ENCODE measurements at places on chromosomes 3 and 15.

DNA sequence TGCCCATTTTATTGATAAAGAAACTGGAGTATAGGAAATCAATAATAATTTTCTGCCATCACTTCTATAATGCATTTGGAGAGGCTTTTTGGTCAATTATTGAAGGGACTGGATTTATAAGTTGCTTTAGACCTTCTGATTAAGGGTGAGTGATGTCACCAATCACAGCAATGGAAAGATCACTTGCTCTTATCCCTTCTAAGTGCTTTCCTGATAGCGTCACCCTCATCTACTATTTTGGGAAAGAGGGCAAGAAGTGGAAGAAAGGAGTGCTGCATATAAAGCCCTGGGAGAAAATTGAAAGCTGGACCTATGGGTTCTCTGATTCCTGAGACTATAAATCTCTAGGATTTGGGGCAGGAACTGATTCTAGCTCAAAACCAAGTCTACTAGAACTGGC is 771.3 kb downstream of the AGBL1 start:
- DNase-seq, result no peak

- no peak for DNase-seq
Observed at GRCh38 chr3:186330772-186331460, 31.1 kb downstream of the DGKG start.

DNA sequence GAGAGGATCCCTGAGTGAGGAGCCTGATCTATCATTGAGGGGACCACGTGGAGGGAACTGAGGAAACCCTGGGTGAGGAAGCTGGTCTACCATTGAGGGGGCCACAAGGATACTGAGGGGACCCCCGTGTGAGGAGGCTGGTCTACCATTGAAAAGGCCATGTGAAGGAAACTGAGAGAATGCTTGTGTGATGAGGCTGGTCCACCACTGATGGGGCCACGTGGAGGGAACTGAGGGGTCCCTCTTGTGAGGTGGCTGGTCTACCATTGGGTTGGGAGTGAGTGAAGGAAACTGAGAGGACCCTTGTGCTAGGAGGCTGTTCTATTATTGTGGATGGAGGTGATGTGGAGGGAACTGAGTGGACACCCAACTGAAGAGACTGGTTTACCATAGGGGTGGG is 161.3 kb downstream of the FBLN2 start:
- DNase-seq, result no peak

DNA sequence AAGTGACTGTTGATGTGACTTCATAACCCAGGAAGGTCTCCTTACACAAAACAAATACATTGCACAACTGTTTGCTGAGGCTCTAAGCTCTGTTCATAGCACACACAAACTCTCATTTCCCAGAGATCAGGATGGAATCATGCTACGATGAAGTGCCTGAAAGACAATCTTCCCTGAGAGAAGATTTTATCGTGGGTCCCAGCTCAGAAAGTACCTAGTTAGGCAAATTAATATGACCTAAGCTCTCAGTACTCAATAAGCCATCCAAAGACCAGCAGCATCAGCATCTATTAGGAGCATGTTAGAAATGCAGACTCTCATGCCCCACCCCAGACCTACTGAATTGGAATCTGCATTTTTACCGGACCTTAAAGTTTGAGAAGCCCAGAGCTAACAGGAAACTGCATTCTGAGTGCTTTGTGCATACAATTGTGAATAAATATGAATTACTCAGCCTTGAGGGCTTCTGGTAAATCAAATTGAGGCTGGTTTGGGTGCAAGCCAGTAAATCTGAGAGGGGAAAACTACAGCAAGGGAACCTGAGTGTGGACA is 161.5 kb upstream of the C2CD4B start:
- no peak for DNase-seq

GRCh38 chr3:153666991-153667740 is 454.0 kb upstream of the ARHGEF26 start:
- DNase-seq, result no peak

GRCh38 chr3:4729061-4729973 is 236.2 kb downstream of the ITPR1 start:
- no peak for DNase-seq

DNA sequence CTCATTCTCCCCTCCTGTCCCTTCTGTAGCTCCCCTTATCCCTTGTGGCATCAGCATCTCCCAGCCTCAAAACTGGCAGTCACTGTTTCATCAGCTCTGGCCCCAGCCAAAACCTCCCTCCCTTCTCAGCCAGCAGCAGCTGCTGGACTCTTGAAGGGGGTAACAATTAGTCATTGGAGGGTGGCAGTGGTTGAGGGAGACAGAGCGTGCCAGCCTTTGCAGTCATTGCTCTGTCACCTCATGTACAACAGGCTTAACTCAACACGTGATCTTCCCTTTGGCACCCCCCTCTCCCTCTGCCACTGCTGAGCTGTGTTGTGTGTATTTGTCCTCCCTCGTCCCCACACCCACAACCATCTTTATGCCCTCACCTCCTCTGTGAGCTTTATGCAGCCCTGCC is 28.2 kb downstream of the RBP2 start:
- no peak for DNase-seq

GRCh38 chr3:37072892-37073291 is 79.6 kb downstream of the MLH1 start:
- no peak for DNase-seq

GRCh38 chr15:29289173-29289572 is 19.6 kb upstream of the NSMCE3 start:
- no peak for DNase-seq

DNA sequence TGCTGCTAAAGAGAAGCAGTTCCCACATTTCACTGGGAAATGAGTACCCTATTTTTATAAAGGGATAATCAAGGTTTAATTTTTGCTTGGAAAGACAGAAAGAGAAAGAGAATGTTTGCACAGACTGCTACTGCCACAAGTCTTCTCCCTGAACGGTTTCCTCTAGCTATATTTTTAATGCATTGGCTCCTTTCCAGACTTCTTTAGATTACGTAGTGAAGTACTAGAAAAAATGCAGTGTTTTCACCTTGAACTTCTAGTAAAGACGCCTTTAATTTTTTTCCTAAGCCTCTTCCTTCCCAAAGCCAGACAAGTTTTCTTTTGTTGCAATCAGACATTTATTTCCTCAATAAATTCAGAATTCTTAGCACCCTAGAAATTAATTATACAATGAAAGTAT is 248.3 kb upstream of the CCDC54 start:
- no peak for DNase-seq

- DNase-seq, result no peak
Observed at GRCh38 chr3:115194476-115194875, 47.4 kb upstream of the ZBTB20 start.

DNA sequence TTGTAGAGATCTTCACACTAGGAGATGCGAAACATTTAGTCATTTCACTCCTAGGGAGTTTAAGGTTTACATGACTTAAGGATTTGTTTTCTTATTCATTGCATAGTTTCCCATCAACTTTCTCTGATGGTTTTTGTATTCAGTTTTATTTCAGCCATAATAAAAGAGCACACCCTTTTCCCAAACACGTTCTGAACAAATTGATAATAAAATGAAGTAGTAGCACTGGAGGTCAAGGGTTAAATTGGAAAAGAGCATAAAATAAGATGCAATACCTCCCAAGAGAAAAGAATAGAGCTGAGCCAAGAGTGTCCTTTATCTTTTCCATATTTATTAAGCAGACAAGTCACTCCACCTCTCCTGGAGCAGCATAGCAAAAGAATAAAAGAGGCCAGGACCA is 104.9 kb downstream of the SYNPR start:
- no peak for DNase-seq

DNA sequence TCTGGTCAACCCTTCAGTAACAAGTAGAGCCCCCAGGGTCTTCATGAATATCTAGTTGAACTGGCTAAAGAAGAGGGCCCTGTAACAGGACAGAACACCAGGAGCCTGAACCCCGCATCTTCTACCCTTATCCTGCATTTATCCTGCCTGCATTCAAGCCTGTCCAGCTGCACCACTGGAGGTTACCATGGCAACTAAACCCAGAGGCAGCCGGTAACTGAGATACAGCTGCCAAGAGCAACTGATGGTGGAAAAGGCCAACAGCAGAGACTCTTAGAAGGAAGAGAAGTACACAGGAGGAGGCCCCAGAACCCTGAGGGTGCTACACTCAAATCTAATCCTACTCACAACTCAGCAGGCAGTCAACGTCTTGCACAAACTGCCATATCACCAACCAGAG is 3.7 kb upstream of the PRKAR2A start:
- no peak for DNase-seq

- DNase-seq, result no peak
Observed at GRCh38 chr15:40650479-40650878, 44.5 kb upstream of the RAD51 start.

DNA sequence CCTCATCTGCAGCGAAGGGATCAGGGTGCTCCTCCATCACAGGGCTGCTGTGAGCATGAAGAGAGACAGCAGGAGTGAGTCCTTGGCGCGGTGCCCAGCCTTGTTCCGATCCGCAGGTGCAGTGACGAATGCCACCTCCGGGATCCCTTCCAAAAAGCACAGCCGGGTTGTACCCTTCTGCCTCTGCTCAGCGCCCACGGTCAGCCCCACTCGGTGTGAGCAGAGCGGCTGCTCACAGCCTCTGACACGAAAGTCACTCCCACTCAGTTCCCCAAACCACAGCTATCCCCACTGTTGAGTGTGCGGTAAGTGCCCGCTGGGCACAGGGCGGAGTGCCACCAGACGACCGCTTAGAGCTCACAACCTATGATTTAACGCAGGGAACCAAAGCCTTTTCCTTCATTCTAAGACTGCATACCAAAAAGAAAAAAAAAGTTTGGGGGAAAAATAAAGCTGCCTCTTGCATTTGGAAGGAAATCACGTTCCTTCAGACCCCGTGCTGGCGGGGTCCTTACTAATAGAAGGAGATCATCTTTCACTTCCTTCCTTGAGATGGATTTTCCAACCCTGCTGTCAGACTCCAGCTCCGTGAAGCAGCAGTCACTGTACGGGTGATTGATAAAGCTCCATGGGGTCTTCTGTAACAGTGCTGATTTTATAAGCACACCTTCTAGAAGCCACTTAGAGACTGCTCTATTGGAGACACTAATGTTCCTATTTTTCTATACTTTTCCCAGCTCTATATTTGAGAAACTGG is 34.7 kb upstream of the TUBGCP5 start:
- no peak for DNase-seq

GRCh38 chr3:105564546-105565288 is 198.0 kb downstream of the ALCAM start:
- DNase-seq, result no peak

GRCh38 chr3:74067296-74067695 is 442.6 kb upstream of the PDZRN3 start:
- no peak for DNase-seq

DNA sequence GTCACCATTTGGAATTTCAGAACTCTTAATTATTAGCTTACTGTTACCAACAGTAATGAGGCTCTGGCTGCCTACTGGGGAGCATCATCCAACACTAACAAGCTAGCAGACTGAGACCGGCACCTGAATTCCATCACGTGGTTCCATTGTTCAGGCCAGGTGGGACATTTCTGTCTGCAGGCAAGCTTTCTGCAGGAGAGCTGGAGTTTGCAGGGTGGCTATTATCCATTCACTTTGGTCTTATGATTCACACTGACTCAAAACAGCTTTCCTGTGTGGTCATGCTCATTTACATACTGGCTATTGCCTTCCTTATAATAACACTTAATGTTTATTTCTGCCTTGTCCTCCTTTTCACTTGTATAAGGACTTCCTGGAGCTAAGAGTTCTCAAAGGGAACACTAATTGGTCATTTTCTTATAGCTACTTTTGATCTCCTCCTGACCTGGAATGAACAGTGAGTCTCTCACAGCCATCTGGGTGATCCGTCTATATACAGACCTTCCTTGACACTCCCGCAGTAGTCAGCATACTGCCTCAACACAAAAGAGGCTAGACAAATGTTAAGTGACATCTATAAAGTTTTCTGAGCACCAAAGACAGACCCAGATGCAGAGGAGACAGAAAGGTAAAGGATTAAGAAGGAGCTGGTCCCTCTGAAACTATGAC is 695.4 kb downstream of the FHIT start:
- DNase-seq, result no peak

DNA sequence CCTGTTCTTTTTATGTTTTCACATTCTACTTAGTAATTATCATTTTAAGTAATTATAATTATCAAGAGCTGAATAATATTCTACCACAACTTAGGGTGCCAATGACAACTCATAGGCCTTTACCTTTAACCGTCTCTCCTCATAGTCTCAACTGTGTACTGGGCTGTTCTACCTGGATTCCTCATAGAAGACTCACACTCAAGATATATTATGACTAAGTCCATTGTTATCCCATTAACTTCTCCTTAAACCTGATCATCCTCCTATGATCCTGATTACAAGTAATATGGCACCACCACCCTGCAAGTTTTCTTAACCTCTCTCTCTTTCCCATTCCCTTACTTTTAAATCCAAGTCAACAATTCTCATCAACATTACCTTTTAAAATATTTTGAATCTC is 285.9 kb upstream of the VEPH1 start:
- DNase-seq, result no peak

GRCh38 chr15:96171853-96172296 is 158.6 kb upstream of the NR2F2 start:
- DNase-seq, result no peak

GRCh38 chr15:81398910-81399551 is 25.0 kb upstream of the TMC3 start:
- no peak for DNase-seq

GRCh38 chr15:64400583-64400982 is 12.9 kb downstream of the TRIP4 start:
- no peak for DNase-seq

GRCh38 chr3:183106635-183107034 is 7.3 kb upstream of the MCCC1 start:
- DNase-seq, result no peak

DNA sequence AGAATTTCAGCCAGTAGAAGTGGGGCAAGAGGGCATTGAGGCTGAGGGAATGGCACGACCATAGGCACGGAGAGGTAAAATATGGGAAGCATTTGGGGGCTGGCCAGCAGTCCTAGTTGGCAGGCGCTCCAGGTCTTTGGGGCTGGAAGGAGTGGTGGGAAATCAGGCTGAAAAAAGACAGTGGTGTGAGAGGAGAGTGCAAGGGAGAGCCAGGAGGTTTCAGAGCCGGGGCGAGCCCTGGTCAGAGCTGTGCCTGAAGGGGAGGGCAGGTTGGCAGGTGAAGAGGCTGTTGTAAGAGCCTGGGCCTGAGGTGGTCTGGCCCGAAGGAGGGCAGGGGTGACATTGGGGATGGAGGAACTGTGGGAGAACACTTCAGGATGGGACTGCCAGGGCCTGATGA is 1.6 kb upstream of the IDH3A start:
- DNase-seq, result no peak

GRCh38 chr3:98048586-98048985 is 13.5 kb upstream of the GABRR3 start:
- DNase-seq, result no peak

DNA sequence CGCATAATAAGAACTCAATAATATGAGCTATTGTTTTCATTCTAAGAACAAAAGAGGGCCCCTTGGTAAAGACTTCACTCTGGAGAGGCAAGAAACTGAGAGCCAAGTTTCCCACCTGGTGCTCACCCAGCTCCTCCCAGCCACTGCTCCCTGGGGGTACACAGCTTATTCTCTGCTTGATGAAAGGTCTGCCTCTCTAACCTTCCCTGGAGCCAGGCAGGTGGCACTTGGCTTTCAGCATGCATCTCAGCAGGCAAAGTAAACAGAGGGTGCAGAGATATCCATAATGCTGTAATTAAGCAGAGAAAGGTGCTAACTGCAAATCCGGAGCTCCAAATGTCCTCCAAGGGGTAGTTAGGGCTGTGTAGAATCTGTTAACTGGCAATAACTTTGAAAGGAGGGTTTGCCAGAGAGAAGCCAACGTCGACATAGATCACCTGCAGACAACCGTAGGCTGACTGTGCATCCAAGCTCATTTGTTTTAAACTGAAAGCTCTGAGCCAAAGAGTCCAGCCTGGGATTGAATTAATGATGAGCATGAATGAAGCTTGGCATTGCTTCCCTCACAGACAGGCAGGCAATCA is 159.6 kb upstream of the PROK2 start:
- DNase-seq, result no peak

Data from CD4-positive, alpha-beta T cell treated with Interferon alpha-2 for 1 hour (primary cell).